ENCODE measurements at places on chromosomes 2 and 18.

DNA sequence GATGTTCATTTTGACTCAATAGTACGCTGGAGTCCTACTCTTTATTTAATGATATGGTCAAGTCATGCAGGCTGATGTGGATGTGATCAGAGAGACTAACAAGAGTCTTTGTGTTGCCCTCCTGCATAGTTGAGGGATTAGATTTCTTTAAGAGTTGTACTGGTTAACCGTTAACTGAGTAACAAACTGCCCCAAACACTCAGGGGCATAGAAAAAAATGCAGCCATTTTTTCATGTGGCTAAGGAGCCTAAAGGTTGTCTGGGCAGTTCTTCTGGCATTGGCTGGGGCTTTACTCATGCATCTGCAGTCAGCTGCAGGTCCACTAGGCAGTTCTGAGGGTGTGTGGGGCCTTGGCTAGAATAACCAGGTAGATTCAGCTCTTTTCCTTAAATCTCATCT is 32.5 kb downstream of the DOCK10 start:
- DNase-seq = no peak

DNA sequence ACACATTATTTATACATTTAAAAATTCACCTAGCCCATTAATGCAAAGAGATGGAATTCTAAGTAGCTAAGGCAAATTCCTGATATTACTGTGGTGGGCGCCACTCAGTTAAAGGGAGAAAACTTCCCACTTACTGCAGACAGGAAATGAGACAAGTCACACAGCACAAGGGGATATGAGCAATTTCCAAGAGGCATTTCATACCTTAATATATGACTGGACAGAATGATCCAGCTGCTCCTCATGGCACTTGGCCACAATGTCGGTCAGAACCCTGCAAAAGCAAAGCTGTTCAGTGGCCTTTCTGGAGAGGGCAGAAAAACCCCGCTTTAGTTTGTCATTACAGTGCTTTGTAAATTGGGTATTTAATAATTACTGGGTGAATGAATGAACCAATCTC is 121.4 kb upstream of the CCDC195 start:
- DNase-seq = no peak

DNA sequence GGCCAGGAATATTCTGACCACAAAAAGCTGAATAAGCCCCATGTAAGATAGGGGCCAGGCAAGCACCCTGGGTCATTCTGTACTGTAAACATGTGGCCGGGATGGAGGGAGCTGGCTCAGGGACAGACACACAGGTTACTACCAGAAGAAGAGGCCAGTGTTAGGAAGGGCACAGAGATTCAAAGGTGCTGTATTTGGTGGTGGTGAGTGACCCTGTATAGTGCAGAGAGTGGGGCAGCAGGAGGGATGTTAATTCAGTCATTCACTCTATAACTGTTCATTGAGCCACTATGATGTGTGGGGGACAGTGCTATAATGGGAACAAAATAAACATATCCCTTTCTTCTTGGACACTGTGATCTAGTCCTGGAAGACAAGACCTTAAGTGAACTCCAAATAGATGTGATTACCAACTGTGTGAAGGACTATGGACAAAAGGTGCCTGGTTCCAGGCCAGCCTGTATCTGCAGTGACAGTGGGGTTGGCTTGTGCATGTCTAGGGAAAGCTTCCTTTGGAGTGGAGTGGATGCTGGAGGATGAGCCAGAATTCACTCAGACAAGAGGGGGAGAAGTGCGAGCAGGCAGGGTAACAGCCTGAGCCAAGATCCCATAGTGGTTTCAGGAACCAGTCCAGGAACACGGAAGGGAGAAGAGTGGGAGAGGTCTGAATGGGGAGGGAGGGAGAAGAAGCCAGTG is 8.3 kb downstream of the MOCOS start:
- DNase-seq = no peak

DNA sequence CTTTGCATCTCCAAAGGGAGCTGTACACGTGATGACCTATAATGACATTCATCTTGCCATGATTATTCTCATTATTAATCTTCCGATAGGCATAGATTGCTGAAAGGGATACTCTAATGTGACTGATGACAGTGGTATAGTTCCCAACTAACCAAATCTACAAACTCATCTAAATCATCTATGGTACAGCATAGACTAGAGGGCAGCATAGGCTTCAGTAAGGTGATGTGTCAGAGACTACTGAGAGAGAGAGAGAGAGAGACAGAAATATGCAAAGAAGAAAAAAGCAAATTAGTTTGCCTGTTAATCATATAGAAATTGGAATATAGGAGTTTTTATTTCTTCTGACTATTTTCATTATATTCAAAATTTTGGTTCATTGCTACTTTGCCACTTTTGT is 89.3 kb downstream of the CSRNP3 start:
- DNase-seq = no peak

DNA sequence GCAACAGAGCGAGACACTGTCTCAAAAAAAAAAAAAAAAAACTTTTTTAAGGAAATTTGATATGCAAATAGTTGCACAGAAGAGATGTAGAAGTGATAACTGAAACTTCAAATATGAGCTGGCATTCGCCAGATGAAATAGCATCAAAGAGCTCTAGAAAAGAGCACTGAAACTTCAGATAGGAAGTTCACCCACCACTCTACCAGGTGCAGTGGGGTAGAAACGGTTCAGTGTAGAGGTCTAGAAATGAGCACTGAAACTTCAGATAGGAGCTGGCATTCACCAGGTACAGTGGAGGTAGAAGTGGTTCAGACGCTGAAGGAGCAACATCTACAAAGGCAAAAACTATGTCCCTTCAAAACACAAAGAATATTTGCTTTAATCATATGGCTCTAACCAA is 9.0 kb upstream of the ONECUT2 start:
- DNase-seq = no peak

DNA sequence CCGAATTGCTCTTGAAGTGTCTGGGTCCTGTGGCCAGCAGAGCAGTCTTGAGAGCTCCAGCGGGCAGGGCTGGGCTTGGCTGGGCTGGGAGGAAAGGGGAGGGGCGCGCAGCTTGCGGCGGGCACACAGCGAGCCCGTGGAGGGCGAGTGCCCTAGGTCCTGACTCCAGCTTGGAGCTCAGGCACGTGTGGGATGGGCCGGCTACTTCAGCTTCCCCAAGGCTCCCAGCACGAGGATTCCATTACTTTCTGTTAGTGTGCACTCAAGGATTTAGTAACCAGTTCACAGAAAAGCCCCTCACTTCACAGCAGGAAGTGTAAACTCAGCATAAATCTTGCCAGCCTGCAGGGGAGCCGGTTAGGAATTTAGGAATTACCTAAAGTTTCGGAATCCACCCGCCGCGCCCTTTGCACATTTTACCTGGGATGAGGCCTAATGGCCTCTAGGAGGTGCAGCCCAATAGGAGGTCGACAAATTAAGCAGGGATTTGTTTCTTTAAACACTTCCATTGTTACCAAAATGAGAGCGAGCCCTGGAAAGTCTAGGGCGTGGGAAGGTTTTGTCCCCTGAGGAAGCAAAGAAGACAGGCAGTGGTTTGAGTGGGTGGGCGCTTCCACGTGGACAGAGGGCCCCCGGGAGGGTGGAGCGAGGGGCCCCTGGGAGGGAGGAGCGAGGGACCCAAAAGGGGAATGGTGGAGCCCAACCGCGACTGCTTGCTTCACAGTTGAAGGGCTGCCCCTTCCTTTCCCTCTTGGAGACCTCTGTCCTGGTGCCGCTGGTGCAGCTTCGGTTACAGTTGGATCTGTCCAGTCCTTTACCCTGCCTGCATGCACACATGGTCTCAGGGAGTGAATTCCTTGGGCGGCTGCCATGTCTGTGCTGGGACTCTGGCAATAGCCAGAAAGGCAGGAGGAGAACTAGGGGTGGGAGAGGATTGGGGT is 93.3 kb downstream of the CTAGE1 start:
- DNase-seq = no peak

DNA sequence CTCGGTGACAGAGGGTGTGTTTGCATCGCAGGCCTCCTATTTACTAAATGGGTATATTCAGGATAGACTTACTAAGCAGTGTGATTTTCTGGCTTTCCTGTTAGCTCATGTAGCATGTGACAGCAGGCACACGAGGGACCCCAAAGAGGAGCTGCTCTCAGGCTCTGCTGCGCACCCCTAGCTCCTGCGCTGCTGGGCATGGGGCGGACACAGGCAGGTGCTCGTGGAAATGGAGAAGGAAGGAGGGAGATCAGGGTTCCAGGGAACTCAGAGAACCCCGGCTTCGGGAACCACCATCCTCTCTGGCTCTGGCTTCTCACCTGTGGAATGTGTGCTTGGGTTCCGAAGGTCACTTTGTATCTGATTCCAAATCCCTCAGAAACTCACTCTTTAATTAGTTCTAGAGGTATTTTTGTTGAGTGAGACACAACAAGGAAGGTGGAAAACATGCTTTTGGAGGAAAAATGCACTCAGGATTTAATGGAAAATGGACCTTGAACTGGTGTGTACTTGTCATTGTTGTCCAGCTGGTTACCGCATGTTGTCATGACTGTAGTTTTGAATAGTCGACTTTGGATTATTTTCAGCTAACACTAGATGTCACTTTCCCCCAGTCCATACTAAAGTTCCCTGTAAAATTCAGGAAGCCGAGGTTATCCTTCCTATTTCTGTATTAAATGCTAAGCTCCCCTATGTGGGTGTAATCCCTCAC is 3.5 kb downstream of the SNTG2 start:
- no peak for DNase-seq

DNA sequence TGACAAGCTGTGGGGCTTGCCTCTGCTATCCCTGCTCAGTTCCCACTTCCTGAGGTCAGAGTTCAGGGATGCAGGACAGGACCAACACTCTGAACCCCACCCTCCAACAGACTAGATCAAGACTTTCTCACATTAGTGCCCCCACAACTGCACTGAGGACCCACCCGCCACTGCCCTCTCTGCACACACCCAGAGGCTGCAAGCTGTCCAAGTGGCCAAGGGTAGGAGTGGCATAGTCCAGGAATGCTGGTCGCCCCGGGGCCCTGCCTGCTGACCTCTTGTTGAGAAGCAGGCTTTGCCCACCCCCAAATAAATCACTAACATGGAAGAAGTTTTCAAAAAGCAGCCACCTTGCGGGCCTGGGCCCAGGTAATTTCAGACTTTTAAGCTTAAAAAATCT is 5.5 kb upstream of the KIF1A start:
- no peak for DNase-seq

DNA sequence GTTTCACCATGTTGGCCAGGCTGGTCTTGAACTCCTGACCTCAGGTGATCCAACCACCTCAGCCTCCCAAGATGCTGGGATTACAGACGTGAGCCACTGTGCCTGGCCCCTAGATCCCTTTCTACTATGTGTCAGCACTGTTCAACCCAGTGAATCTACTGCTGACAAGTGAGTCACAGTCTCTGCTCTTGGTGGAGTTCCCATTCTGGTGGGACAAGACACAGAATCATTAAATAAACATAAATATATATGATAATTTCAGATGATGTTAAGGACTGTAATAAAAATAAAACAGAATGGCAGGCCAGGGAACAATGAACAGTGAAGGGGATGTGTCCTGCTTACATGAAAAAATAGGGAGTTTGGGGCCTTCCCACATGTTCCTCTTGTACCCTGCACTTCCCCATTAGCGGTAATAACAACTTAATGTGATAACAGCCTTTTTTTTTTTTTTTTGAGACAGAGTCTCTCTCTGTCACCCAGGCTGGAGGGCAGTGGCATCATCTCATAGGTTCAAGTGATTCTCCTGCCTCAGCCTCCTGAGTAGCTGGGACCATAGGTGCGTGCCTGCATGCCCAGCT is 112.2 kb downstream of the CPO start:
- no peak for DNase-seq

DNA sequence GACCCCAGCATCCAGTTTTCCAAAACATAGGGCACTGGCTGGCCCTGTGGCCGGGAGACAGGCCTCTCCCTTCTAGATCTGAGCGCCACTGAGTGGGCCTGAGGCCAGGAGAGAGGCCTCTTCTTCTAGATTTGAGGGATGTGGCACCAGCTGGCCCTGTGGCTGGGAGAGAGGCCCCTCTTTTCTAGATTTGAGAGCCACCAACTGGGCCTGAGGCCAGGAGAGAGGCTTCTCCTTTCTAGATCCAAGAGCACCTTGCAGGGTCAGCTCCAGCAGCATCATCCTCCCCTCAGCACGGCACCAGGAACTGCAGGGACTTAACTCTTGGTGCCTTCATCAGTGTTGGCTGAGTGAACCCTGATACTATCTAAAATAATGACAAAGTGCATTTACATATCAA is 114.3 kb upstream of the ALKAL2 start:
- no peak for DNase-seq

DNA sequence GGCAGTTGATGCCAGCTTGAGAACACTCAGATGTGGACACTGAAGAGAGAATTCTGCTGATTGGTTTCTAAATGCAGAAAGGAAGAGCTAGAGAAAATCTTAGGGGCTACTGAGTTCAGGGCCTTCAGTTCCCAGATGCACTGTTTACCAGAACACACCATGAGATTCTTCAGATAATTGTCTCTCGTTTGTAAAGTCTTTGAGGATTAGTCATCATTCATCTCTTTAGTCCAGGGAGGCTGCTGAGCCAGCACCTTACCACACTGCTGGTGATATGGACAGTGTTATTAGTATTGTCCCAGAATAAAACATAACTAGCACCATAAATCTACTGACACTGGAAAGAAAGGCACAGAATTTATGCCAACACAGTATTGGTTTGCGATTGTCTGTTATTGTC is 690.8 kb upstream of the CELF4 start:
- no peak for DNase-seq

GRCh38 chr2:45728458-45728942 is 77.0 kb downstream of the PRKCE start:
- DNase-seq = no peak

DNA sequence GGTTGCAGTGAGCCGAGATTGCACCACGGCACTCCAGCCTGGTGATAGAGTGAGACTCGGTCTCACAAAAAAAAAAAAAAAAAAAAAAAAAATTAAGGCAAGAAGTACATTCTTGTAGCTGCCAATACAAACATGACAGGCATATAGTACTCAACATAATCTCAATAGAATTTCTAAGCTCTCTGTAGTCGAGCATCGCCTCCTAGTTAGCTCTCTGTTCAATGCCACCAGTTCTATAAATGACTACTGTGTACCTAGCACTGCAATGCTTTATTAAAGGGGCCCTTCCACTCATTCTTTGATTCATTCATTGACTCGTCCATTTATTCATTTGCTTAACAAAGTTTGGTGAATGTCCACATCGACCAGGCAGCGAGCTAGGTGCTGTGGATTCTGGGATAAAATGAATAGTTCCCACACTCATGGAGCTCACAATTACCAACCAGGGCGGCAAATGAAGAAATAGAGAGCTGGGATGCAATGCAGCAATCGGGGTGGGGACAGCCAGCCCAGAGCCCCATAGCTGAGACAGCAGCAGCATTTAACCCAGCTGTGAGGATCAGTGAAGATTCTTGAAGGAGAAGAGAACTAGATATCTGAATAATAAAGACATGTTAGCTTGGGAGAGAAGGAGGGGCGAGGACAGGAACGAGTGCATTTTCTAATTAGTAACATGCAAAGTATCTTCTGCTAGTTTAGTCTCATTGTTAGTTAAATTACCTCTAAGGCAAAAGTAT is 349.8 kb downstream of the LPIN1 start:
- no peak for DNase-seq

GRCh38 chr2:238120463-238121298 is 17.8 kb upstream of the KLHL30 start:
- no peak for DNase-seq

DNA sequence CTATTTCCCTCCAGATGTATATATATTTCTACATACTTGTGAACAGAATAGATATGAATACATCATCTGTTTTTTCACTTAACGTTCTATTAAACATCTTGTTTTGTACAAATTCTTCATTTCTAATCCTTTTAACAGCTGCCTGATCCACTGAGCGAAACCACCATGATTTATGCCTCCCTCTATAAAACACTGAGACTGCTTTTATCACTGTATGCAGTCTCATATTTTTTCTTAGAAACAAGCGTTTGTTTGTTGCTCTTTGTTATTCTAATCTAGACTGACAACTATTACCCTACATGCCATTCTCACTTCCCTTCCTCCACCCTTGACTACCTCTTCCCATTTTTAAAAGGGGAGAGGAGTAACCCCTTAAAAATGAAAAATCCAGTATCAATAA is 88.2 kb downstream of the DTNB start:
- DNase-seq = no peak
